Right kidney (tissue), 9 donors: ENCODE measurements at places on chromosomes 1 and 21.

DNA sequence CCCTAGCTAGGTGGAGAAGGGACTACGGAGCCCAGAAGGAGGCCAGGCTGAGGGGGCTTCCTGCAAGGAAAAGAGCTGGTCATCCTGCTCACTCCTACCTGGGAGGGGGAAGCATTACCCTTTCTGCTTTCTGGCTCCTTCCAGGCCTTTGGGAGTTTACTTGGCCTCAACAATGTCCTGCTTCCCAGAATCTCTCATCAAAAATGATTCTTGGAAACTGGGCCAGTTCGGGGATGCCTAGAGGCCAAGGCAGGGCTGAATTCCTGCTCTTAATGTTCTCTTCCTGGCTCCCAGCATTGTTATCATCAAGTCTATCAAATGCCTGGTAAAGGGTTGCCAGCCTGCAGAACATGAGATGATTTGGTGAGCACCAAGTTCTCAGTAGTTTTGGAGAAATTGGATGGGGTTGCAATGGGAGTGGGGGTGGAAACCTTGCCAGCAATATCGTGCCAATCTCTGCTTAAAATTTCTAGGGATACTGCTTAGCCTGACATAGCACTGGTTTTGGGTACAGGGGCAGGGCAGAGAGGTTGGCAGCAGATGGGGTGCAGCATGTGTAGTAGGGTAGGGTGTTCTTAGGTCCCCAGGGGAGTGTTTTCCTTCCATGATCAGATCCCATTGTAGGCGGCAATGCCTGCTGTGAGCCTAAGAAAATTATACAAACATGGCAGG, 7.7 kb upstream of the PAFAH2 start:
- no peak for DNase-seq

DNA sequence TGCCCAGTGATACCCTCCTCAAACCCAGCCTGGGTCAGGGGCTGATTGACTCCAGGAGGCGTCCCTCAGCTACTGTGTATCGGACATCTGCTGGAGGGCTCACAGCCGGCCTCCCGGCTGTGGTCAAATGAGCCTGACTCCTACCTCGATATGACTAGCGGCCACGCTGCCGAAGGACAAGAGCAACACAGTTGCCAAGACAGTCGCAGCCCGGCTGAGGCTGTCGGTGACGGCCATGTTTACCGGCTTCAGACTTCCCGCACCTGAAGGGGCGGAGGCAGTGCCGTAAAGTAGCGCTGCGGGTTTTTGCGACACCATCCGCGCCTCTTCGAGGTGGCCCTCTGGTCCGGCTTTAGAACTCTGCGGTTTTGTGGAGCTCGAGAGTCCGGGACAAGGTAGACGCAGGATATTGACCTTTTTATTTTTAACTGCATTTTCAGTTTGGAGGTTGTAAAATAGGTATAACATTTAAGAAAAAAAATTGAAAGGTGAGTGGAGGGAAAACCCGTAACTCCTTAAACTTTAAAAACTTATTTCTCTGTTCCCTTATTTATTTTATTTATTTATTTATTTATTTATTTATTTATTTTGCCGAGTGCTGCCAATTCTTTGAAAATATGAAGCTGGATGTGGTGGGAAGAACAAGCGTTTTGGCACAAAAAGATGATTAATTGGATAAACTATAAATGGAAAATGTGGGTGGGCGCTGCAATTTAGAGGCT, at the start of gene PIGK:
Gene PIGK (minus strand): TSS at position 265 of the 722 bp plus-strand sequence. CDS start 28 bp downstream, at position 237.
- peak; percentile 83 for DNase-seq

GRCh38 chr1:23249787-23250454, 32.6 kb upstream of the HTR1D start:
- DNase-seq: no peak

DNA sequence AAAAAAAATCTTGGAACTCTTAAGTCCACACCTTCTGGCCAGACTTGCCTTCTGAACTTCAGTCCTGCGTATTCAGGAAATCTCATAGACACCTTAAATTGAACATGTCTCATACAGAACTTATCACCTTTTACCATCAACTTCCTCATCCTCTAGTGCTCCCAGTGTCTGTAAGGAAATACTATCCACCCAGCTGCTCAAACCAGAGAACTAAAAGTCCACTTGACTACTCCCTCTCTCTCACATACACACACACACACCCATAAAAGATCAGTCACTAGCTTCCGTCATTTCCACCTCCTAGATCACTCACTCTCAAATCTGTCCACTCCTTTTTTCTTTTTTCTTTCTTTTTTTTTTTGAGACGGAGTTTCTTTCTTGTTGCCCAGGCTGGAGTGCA, 10.9 kb upstream of the CAP1 start:
- no peak for DNase-seq

GRCh38 chr1:201430776-201431175, 9.2 kb upstream of the TNNI1 start:
- DNase-seq: no peak

GRCh38 chr1:172154551-172154950, 265.9 kb upstream of the C1orf105 start:
- DNase-seq: no peak

DNA sequence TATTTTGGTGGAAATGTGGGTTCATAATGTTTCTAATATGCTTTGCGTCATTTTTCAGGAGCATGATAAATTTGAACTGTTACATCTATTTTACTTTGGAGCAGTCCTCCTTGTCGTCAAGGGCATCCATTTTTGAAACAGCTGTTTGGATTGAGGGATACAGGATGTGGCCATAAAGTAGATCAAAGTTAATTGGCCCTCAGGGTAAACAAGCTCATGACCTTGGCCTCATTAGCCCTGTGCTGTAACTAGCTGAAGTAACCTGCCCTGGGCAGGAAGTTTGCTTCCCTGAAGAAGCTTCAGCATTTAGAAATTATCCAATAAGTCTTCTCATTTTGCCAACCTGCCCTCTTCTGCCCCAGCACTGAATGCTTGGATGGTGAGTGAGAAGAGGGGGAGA, 24.8 kb upstream of the RGL1 start:
- DNase-seq: no peak

- DNase-seq: no peak
These were observed 63.7 kb upstream of the WNT4 start for GRCh38 chr1:22206551-22207125.

DNA sequence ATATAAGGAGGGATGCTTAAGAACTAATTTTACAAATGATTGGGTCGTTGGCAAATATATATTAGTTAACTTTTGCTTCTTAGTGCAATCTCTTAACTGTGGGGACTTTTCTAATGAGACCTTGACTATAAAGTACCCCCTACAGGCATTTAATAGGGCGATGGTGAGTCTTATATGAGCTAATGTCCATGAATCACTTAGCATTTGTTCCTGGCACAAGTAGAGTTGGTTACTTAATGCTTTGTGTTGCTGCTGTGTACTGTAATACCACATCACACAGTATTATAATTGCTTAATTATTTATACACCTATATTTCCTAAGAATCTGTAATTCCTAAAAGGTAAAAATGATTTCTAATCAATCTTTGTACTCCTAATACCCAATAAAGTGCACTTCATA, 25.3 kb upstream of the TMCO1 start:
- DNase-seq: no peak

- no peak for DNase-seq
These were observed 2.6 kb upstream of the CCDC28B start for GRCh38 chr1:32197837-32198236.

- peak; percentile 25 for DNase-seq
These were observed 638 bp upstream of the OLIG2 start for GRCh38 chr21:33025106-33025488.

GRCh38 chr1:233584376-233584775, 29.5 kb upstream of the KCNK1 start:
- no peak for DNase-seq

GRCh38 chr1:78497201-78497600, 6.4 kb downstream of the PTGFR start:
- DNase-seq: no peak

DNA sequence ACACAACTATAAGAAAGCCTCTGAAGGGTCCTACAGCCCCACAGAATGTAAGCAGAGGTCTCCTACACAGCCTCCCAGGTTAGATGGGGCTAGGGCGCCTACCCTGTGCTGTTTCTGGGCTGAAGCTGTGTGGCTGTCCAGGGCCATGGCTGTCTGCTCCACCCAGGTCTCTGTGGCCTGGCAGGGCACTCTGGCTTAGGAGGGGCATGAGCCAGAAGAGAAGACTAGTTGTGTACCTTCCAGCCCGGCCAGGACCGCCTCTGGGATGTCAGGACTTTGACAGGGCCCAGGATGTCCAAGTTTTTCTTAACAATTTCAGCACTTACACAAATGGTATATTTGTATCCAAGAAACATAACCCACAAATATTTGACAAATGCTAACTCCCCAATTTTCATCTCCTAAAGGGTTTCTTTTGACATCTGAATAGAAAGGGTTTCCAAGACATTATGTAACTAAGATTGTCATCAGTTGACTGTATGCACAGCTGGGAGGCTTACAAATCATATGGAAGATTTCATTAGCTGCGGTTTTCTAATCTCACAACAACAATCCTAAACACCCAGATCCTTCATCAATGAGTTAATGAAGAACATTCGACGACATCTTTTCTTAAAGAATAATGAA, 80.5 kb downstream of the HSF2BP start:
- no peak for DNase-seq

DNA sequence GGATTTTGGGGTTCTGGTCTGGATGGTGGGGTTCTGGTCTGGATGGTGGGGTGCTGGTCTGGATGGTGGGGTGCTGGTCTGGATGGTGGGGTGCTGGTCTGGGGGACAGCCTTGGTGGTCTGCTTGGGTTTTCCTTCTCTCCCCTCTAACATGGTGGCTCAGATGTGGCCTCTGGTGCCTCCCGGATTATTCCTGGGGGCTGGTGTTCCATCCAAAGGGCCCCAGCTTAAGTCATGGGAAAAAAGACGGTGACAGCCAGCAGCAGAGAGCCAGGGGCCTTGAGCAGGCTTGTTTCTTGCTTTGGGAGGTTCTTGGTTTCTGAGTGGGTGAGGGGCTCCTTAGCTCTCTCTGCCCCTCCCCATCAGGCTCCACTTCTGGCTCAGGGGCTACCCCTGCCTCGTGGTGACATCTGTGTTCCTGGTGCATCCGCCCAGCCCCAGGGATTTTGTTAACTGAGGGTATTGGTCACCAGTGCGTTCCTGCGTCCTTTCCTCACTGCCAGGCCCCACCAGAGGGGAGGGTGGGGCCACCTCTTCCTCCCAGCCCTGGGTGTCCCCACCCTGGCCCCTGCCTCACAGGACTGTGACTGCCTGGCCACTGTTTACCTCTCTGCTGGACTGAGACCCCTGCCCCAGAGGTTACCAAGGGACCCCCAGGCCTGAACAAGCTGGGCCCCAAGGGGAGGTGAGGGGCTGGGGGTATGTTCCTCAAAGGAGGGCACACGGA, 43.2 kb upstream of the ACTRT2 start:
- DNase-seq: no peak

GRCh38 chr1:56831871-56832693, 12.9 kb upstream of the FYB2 start:
- peak; percentile 48 for DNase-seq

- DNase-seq: no peak
These were observed 68.5 kb downstream of the CRB1 start for GRCh38 chr1:197336571-197336970.

DNA sequence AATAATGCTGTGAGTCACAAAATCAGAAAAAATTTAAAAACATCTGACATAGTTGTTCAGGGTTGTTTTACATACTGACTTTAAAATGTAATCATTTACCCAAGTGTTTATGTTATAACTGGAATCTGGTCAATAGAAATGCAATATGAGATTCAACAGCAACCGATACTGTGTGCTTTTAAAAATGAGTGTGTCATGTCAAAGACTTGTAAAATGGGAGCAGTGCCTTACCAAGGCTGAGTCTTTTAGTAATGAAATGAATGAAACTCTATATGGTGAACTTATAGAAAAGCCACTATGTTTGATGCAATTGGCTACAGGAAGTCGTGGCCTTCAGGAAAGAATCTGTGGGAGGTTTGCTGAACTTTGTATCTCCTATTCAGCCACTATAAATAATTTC, 570.2 kb downstream of the DPYD start:
- DNase-seq: no peak

DNA sequence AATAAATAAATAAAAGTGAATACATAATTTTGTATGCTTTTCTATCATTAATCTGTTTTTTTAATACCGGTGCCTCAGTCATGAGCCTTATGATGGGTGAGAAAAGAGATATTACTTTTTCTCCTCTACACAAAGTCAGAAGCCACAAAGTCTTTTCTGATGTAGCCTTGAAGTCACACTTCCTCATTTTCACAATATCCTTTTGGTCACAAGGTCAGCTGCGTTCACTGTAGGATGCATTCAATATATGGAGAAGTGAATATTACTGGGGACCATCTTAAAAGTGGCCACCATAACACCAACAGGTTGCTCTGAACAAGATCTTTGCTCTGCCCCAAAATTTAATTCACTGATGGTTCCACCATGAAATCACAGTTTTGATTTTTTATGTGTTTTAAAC, 83.3 kb upstream of the TNR start:
- DNase-seq: no peak

DNA sequence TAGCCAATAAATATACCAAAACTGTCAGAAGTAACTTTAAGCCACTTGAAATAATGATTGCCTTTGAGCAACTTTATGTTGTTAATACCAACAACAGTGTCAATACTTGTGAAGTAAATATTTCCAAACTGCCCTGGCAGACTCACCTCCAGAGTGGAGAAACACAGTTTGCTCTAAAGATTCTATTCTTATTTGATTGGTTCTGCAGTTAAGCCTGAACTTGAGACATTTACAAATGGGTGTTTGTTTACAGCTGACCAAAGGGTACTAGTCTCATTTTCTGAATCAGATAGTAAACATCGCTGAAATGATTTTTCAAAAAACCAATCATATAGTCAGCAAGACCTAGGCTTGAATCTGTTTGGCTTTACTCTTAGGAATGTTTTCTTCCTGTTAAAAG, 1.3 kb upstream of the MYOC start:
- DNase-seq: no peak

- DNase-seq: no peak
These were observed 9.6 kb downstream of the TAGLN2 start for GRCh38 chr1:159915571-159916241.

- no peak for DNase-seq
These were observed 276.1 kb downstream of the RPS6KC1 start for GRCh38 chr1:213327017-213327667.

GRCh38 chr1:31064718-31065309, 703 bp downstream of the PUM1 start:
- no peak for DNase-seq

DNA sequence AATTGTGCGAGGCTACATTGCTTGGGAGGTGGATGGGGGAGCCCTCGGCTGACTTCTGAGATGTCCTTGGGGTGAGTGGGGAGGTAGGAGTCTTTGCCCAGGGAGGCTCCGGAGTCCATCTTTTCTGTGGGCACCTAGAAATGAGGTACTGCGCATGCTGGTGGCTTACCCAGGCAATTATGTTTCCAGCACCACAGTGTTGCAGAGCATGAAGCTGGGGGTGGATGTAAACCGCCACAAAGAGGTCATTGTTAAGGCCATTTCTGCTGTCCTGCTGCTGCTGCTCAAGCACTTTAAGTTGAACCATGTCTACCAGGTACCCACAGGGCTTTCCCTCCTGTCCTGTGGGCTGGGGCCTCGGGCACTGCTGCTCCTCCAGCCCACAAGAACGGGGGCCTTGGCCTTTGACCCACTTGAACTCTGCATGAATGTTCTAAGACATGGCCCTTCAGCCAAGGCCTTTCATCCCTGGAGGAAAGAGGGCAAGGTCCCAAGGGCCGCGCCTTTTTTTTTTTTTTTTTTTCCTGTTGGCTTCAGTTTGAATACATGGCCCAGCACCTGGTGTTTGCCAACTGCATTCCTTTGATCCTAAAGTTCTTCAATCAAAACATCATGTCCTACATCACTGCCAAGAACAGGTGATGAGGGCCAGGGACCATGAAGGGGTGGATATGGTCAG, 14.6 kb downstream of the STRIP1 start:
- DNase-seq: no peak

GRCh38 chr1:17012775-17013490, 1.2 kb upstream of the ATP13A2 start:
- no peak for DNase-seq
